ENCODE measurements at places on chromosomes 2 and 18.
A peak's percentile ranks its signal among the peaks of the same experiment; 100 is the strongest.

DNA sequence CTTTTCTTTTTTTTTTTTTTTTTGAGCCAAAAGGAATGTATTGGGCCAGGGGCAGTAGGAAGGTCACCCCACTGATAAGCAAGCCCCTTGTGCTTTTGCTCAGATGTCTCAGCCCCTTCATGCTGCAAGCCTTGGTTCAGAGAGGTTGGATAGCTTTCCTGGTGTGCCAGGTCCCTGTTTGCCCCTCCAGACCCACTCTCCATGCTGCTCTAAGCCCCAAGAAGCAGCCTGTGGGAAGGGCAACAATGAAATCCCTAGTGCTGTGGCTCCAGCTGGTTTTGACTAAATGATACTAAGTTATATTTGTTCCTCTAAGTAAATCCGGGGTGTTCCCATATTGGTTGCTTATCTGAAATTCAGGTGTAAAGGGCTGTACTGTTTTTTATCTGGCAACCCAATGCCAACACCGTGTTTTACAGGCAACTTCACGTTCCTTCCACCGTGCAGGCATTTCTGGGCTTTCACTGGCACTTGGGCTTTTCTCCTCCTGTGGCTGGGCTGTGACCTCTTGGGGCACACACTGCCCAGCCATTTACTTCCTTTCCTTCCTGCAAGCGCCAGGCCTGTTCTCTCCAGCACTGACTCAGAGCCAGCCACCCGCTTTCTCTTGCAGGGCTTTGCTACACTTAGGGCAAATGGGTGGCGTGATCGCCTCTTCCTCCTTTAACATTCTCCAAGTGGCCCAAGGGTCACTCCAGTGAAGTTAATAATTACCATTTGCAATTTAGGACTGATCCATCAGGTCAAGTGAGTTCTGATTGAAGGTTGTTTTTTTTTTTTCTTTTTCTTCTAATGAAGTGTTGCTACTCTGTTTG lies 21.6 kb downstream of the MERTK start:
- no peak for DNase-seq

DNA sequence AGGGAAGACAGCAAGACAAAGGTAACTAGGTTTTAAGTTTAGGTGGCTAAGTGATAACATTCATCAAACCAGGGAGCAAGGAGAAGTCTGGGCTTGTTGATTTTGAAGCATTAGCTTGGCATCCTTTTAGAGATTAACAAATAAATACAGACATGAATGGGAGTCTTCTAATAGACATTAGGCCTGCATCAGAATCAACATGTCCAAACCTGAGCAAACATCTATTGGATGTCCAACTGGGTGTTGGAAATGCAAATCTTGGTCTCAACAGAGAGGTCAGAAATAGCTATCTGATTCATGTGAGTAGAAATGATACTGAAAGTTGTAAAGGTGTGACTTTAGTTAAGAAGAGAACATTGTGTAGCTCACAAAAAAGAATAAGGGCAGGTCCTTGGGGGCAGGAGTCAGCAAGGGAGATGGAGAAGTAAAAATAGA lies 85.5 kb upstream of the RND3 start:
- no peak for DNase-seq

GRCh38 chr2:189799531-189799930 lies 15.3 kb downstream of the PMS1 start:
- no peak for DNase-seq

DNA sequence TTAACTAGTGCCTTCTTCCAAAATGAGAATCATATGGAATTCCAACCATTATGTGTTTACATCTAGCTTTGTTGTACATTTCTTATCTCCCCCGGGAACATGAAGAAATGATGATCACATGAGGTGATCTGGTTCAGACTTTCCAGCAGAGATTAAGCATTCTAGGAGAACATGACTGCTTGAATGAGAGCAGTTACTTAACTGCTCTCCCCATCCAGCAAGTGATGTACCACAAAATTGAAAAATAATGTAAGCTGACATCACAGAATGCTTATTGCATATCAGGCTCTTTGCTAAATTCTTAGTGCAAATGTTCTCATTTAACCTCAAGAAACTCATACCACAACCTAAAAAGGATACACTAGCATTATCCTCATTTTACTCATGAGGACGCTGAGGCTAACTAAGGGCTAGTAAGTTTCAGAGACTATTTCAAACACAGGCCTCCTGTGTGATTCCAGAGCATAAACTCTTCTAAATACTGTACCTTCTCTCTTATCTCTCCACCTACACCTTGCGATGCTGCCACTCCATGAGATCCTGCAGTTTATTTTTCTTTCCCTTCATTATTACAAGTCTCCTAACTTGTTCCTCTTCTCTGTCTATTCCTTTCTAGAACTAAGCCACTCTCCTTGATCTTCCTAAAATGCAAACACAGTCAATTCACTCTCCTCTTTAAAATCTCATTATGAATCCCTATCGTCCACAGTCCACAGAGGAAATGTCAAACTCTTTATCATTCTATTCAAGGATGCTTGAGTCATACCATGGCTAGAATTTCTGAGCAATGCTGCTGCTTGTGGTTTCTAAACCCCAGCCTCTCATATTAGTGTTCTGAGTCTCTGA lies 1224.8 kb upstream of the ZEB2 start:
- no peak for DNase-seq

GRCh38 chr2:218833023-218833609 lies 1.5 kb upstream of the PRKAG3 start:
- DNase-seq: no peak

GRCh38 chr2:126495189-126495588 lies 160.8 kb upstream of the GYPC start:
- no peak for DNase-seq

DNA sequence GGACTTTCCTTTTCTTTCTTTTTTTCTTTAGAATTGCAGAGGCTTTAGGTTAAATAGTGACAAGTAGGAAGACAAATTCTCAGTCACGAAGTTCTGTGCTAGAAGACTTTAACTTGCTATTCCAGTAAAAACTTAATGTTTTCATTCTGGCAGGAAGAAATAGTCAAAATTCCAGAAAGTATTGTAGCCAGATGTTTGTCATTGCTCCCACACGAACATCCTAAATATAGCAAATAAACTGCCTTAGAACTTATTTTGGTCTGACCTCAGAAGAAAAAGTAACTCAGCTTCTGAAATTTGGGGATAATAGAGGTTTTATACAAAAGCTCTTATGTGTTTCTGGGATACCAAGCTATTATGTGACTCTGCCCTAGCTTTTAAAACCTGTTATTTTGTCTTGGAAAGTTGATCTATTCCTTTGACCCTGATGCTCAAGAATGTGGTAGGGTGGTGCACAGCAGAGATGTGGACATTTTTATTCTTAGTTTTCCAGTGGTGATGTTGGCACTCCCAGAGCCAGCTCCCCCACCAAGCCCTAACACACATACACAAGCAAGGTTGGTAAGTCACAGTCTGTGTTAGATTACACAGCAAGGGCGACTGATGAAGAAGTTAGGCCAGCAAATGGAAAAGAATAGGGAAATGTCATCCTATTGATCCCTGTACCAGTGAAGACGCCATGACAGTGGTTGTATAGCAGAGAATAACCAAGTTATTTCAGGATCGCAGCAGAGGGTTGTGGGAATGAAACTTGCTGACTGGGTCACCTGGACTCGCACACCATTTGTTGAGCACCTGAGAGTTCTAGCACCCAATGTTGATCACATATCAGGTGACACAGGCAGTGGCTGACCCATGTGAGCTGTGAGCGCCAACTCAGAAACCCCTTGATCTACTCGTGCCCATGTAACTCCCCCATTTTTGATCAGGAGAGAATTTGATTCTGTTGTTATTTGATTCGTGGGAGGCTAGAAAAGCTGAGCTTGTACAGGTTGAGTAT lies 23.7 kb downstream of the FARP2 start:
- DNase-seq: no peak

DNA sequence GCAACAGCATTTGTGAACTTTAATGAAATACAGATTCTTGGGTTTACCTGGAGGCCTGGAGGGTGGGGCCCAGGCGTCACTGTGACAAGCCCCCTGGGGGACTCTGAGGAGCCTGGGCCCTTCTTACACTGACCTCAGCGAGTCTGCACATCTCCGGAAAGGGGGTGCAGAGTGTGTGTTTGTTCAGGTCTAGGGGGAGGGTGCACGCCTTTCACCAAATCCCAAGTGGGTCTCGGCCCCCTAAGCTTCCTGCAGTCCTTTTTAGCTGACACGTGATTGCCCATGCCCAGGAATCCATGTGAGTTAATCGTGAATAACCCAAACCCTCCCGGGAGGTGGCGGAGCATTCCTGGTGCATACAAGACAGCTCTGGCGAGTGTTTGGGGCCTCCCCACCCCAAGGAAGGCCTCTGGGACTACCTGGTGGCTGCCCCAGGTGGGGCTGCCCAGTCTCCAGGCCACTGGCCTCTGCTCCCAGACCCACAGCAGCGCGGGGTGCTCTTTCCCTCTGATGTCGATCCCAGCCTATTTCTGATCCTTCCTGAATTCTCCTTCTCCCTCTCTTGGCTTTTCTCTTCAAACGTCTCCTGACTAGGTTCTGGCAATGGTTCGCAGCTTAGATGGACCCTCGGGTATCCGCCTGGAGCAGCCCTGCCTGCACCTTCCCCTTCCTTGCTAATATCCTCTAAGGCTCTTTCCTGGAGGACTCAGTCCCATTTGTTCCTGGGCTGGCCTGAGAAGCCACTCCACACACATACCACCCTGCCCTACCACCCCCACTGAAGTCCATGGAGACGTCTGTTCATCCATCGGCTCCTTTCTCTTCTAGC lies 10.0 kb downstream of the NGEF start:
- DNase-seq: no peak

DNA sequence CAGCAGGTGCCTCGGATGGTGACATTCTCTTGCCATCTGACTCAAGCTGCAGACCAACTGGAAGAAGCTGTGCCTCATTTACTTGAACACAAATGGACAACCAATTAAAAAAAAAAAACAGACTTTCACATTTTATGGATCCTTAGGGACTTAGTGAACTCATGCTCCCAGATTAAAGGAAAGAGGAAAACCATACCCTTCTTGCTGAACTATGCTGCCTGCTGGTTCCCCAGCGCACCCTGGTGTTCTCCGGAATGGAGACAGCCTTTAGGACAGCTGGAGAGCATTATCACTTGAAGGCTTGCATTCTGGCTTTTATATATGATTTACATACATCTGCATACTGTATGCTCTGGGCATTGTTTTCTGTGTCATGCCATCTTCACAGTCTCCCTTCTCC lies 370.7 kb downstream of the SLC4A3 start:
- DNase-seq: no peak

DNA sequence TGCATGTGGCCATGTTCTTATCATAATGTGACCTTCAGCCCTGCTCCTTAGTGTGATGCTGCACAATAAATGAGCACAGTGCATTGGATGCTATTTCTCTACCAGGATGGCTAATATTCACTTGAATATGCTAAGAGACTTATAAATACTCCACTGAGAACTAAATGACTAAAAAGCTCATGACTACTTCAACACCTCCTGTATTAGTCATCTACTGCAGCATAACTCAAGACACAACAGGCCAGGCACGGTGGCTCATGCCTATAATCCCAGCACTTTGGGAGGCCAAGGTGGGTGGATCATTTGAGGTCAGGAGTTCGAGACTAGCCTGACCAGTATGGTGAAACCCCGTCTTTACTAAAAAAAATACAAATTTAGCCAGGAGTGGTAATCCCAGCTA lies 213.4 kb downstream of the RND3 start:
- no peak for DNase-seq

- no peak for DNase-seq
Measured at GRCh38 chr2:33502025-33502424, 25.6 kb downstream of the RASGRP3 start.

GRCh38 chr18:36872329-36872728 lies 43.4 kb downstream of the KIAA1328 start:
- no peak for DNase-seq

- DNase-seq: no peak
Measured at GRCh38 chr18:59067873-59068272, 71.8 kb upstream of the SEC11C start.

- DNase-seq: no peak
Measured at GRCh38 chr2:202037086-202037485, 3.4 kb downstream of the FZD7 start.

- no peak for DNase-seq
Measured at GRCh38 chr2:54975598-54976492, 74.4 kb downstream of the RTN4 start.

DNA sequence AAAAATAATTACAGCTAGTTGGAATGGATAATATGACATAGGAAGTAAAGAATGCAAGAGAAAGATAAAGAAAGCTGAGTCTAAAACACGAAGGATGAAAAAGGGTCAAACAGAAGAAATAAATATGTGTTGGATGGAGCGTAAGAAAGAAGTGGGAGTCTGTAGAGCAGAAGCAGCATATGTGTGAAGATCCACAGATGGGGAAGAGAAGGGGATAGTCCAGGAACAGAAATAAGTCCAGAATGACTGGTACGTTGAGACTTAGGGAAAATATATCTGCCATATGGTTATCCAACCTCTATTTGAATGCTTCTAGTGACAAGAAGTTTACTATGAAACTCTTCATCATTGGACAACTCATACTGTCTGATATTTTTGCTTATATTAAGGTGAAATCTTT lies 18.0 kb downstream of the ABCA12 start:
- no peak for DNase-seq

DNA sequence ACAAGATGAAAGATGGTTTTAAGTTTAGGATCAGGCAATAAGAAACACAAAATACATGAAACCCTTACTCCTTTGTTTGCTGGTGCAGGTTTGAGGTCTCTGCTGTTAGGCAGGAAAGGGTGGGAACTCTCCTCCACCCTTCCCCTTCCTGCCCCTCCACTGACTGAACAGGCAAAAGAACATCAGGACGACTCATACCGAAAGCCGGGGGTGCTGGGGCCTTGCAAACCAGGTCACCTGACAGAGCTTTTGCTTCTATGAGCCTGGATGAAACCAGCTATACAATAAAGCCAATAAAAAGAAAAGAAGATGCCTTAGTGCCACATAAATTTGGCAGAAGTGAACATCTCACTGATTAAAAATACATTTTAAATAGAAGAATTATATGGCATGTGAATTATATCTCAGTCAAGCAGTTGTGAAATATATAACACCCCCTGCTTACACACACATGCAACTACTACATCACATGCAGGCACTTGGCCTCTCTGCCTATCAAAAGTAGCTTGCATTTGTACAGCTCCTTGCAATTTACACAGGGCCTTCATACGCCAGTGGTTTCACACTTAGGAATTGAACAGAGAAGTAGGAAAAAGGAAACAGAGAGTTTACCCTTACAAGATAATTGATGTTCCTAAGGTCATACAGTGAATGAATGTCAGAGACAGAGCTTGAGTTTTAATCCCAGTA lies 215.1 kb upstream of the TRIB2 start:
- DNase-seq: peak; percentile 60

GRCh38 chr2:238659231-238659630 lies 188.7 kb upstream of the TWIST2 start:
- no peak for DNase-seq

GRCh38 chr2:109555346-109555900 lies 58.3 kb downstream of the SEPTIN10 start:
- no peak for DNase-seq

GRCh38 chr2:76444732-76445131 lies 734.0 kb upstream of the GCFC2 start:
- no peak for DNase-seq

DNA sequence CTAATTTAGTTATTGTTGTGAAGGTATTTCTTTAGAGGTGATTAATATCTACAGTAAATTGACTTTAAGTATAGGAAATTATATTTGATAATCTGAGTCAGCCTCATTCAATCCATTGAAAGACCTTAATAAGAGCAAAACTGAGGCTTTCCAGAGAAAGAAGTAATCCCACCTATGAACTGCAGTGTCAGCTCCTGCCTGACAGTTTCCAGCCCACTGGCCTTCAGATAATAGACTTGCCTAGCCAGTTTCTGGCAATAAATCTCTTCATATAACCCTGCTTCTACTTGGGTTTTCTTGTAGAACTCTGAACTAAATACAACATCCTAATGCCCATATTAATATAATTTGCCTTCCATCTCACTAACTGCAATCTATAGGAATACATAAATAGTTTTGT lies 437.9 kb upstream of the UBE2E3 start:
- DNase-seq: no peak
